AG04449 (cell line): ENCODE measurements at places on chromosomes 16 and 17.

- DNase-seq: no peak
Measured at GRCh38 chr17:37432671-37433070, 26.0 kb downstream of the TADA2A start.

GRCh38 chr16:11801481-11802021 lies 4.5 kb upstream of the ZC3H7A start:
- no peak for DNase-seq

DNA sequence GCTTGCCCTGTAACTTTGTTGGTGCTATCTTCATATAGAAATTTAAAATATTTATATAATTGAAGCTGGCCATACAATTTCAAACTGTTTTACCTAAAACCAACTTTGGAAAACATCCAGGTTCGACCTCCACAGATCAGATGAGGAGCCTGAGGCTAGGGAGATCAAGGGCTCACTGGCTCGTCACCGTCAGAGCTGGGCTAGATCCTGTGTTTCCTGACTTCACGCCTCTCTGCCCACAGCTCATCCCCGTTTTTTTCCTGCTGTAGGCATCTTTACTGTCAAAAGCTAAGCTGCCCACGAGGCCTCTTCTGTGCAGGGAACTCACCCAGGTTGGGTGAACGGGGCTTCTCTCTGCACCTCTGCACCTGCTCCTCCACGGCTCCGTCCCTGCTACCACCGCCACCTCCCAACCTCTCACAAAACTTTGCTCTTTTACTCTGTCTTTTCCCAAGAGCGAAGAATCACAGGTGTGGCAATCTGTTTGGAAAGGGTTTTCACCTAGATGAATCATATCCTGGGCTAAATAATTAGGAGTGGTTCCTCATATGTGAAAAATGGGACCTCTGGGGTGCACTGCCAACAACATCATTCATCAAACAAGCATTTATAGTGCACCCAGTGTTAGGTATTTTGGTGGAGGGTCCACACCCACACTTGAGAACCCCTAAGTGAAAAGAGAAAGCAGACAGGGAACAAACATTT lies 24.8 kb upstream of the KDM6B start:
- DNase-seq: no peak

GRCh38 chr16:69827524-69827923 lies 65.4 kb downstream of the WWP2 start:
- DNase-seq: no peak

DNA sequence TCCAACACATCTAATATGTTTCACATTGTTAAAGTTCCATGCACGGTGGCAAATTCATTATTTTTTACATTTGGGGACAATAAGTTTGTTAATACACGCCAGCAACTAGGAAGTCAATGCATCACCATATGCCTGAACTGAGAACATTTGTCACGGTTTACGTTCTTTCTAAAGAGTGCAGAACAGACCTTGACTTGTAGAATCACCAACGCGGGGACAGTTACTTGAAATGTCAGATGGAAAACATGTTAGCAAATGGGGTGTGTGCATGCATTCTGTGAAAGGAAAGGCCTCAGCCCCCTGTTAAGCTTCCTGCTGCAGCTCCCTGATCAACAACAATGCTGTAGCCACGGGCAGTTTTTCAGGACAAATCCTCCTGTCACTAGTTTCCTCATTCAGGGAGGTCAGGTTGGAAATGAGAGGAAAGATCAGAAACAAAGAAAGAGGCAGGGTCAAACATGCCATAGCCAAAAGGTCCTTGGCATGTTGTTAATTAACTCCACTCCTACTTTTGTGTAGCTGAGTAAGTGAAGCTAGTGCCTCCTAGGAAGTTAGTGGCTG lies 18.4 kb downstream of the SMIM36 start:
- no peak for DNase-seq

DNA sequence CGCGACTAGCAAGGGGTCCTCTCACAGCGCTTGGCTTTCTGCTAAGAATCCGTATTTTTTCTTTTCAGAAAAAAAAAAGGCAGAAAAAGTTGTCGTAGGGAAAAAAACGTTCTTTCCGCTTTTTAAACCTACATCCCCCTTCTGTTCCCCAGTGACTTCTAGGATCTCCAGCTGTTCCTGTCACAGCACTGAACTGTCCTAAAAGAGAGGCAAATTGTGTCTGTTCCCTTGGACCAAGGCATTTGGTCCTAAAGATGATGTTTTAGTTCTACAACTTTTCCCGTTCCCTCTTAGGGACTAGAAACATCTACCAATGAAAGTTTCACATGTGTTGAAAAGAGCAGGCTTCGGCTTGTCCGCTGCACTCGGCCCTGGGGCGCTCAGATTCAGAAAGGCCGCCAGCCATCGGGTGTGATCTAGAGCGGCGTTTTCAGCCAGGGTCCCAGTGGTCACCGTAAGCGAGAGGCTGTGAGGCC lies 100.7 kb upstream of the CHMP6 start:
- DNase-seq: no peak

GRCh38 chr17:76376318-76377133 lies 7.9 kb upstream of the SPHK1 start:
- no peak for DNase-seq

DNA sequence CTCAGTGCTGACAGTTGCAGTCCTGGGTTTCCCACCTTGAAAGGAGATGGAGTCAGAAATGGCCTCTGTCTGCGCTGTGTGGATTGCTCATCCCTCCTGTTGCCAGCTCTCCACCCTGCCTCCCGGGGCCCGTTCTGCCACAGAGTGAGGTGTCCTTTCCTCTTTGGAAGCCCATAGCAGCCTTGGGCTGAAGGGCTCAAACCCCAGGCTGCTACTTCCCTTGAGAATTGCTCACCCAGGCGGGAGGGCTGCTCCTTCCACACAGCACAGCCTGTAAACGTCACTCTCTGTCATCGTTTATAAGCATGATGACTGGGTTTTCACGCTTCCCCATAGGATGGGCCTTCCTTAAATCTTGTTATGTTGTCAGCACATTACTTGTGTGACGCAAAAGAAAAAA lies 62.7 kb downstream of the FOXK2 start:
- no peak for DNase-seq

- DNase-seq: no peak
Measured at GRCh38 chr17:63653050-63653449, 30.8 kb downstream of the MAP3K3 start.

DNA sequence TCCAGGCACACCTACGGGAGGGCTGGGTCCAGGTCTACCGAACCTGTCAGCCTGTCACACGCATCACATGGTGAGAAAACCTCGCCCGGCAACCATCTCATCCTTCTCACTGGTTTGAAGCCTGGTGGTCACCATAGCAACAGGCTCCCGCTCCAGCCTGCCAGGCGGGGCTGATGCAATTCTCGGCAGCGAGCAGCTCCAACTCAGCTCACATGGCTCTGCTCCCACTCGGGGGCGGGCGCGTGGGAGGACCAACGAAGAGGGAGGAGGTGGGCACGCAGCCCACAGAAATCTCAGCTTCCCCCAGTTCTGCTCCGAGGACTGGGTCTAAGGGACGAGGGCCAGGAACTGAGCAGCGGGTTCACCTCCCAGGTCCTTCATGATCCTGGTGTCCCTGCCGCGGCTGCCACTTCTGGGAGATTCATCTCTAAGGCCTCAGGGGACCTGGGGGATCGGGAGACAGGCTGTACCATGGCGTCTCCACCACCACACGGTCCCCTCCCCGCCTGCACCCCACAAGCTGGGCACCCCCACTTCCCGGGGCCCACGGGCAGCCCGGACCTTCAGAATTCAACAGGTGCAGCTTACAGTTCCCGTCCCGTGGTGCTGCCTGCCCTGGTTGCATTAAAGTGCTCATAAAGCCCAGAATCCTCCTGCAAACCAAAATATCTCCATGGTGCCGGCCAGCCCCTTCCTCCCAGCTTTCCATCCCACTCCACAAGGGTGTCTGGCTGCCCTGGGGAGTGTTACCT lies 25.8 kb downstream of the ABR start:
- DNase-seq: no peak

DNA sequence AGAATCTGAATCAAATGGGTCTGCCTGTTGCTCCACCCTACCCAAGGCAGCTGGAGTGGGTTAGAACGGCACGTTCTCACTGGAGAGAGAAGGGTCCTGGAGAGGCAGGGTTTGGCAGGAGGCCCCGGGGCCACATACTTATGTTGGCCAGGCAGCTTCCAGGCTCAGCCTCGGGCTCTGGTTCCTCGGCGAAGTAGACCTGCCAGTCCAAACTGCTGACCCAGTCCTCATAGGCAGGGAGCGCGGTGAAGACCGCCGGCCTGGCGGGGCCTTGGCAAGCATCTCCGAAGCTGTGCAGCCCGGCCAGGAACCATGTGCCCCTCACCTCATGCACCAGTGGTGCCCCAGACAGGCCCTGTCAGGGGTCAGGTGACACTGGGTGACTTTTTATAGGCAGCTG lies 4.8 kb downstream of the PRSS53 start:
- no peak for DNase-seq

DNA sequence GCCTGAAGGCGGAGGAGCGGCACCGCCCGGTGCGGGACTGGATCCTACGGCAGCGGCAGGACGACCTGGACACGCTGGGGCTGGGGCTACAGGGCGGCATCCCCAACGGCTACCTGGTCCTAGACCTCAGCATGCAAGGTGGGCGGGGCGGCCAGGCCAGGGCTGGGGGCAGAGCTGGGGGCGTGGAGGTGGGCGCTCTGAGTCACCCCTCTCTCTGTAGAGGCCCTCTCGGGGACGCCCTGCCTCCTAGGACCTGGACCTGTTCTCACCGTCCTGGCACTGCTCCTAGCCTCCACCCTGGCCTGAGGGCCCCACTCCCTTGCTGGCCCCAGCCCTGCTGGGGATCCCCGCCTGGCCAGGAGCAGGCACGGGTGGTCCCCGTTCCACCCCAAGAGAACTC lies 7.9 kb downstream of the MSLN start:
- DNase-seq: no peak

GRCh38 chr17:45965812-45966211 lies 33.2 kb upstream of the STH start:
- no peak for DNase-seq

GRCh38 chr16:85861095-85861825 lies 37.7 kb upstream of the IRF8 start:
- DNase-seq: no peak

- DNase-seq: no peak
Measured at GRCh38 chr17:20116683-20117309, 107.6 kb downstream of the SPECC1 start.

DNA sequence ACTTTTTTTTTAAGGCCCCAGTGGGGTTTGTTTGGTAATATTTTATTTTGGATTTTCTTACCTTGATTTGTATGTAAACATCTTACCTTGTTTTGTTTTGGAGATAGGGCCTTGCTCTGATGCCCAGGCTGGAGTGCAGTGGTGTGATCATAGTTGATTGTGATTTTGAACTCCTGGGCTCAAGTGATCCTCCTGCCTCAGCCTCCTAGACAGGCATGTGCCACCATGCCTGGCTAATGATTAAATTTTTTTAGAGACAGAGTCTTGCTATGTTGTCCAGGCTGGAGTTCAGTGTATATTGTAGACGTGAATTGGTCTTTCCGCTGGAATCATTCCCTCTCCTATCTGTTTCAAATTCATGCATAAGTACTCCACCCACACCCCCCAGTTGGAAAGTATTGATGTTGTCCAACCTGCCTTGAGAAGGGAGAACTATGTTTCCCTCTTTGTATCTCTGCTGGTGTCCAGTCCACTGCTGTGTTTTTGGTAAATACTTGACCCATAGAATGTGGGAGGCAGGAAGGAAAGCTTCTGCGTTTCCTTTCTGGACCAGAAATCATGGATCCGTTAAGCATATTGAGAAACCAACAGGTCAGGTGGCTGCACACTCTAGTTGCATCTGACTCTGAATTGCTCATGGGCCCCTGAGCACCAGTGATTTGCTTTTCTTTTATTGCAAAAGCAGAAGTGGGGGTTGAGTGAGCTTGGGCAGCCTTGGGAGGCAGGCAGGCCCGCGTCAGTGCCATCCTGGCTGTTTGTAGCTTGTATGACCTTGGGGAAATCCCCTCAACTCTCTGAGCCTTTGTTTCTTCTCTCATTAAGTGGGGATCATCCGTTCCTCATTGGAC lies 25.0 kb downstream of the RMI2 start:
- no peak for DNase-seq

GRCh38 chr17:64190472-64190871 lies 60.5 kb upstream of the ERN1 start:
- no peak for DNase-seq

DNA sequence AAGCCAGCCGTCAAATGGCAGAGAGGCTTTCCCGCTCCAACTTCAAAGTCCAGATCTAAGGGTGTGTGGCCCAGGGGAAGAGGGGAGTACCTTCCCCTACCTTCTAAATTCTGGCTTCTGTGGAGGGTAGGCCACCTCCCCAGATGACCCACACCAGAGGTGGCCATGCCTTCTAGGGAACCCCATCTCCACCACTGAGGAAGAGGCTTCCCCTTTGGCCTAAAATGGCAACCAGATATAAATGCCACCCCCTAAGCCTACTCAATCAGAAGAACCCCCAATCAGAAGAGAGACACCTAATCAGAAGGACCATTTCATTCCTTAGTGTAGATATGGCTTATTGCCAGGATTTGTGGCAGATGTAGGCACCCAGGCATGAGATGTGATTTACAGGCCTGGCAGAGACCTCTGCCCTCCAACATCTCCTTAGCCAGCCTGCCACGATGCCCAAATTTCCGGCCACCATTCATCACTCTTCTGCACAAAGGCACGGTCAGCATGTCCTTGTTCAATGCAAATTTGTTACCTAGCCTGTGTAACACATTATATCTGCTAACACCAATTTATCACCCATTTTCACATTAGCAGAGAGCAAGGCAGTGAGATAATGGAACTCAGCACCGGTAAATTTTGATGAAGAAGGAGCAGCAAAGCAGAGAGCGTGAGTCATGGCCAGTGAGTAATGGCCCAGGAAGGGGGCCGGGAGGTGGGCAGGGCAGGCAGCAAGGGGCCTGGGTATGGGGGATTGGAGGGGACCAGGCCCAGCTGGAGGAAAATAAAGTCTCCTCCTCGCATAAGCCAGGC lies 1.2 kb upstream of the MGAT5B start:
- no peak for DNase-seq

DNA sequence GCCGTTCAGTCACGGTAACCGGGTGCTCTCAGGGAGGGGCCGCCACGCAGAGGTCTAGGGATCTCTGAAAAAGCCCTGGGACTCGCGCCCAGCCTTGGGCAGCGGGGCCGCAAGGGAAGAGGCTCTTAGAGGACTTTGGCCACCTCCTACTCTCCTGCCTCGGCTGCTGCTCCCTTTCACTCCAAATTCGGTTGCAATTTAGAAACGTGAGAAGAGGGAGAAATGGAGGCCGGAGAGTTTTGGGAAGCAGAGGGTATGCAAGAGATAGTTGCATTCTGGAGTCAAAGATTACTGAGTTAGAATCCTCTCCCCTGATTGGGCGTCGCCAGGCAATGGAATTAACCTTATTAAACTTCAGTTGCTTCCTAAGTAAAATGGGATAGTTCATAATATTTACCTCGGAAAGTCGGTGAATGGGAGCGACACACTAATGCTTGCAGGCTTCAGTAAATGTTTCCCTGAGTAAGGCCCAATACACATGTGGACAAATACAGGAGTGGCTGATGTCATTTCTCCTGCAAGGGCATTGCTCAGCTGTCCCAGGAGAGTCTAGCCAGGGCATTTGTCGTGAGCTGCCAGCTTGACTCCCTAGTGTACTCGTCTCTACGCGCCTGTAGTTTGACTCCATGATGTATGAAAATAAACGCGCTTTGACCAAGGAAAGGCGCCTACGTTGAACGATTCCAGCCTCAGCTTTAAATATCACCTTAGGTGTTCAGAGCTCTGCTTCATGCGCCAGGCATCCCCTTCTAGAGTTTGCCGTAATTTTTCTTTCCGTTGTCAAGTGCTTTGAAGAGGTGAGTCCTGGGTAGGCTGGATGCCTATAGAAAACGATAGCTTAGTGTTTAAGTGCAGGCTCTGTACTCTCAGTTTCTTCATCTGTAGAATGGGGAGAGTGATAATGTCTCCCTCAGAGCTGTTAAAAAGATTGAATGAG lies 667 bp downstream of the OGFOD1 start:
- no peak for DNase-seq
